ENCODE measurements at places on chromosomes 7 and 10. TPM values are rescaled to one million over a fixed set of nuclear protein-coding genes. Genes with fewer than 3 reads are reported as not detected.
A peak's percentile ranks its signal among the peaks of the same experiment; 100 is the strongest.

CLRN3 gene
- not detected for total RNA-seq

ZNF503 gene
- total RNA-seq: 24.6 TPM

FAM25G gene
- not detected for total RNA-seq

GRCh38 chr10:4254101-4254994 lies 469.3 kb upstream of the KLF6 start:
- no peak overlapping the region for H3K4me3 ChIP-seq
- no peak for DNase-seq
- H3K36me3 ChIP-seq: no peaks in the 10 kb centered on the region
- H3K4me1 ChIP-seq: no peaks in the 10 kb centered on the region

- H3K27me3 ChIP-seq: no peaks in the 10 kb centered on the region
- H3K4me3 ChIP-seq: no peak overlapping the region
- peaks cover 27% of the 10 kb centered on the region for H3K4me1 ChIP-seq
- no peak overlapping the region for H3K27ac ChIP-seq
Observed at GRCh38 chr7:81007051-81007450, 88.2 kb upstream of the SEMA3C start.

GRCh38 chr7:112292162-112292561 lies 85.7 kb downstream of the ZNF277 start:
- no peaks in the 10 kb centered on the region for H3K36me3 ChIP-seq
- no peak overlapping the region for H3K27ac ChIP-seq
- H3K27me3 ChIP-seq: no peaks in the 10 kb centered on the region
- no peaks in the 10 kb centered on the region for H3K4me1 ChIP-seq

GRCh38 chr10:69345402-69345801 lies 67.1 kb downstream of the HK1 start:
- H3K4me3 ChIP-seq: no peak overlapping the region
- H3K27ac ChIP-seq: peak overlapping the region; percentile 49
- H3K27me3 ChIP-seq: no peaks in the 10 kb centered on the region
- DNase-seq: no peak

DNA sequence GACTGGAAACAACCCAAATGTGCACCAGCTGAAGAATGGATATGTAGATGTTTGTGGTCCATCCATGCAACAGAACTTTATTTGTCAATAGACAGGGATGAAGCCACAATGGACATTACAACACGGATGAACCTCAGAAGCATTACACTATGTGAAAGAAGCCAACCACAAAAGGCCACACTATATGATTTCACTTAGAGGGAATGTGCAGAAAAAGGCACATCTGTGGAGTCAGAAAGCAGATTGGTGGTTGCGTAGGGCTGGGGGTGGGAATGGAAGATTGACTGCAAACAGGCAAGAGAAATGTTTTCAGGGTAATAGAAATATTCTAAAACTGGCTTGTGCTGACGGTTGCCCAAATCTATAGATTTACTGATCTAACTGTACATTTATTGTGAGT lies 34.3 kb upstream of the WASHC2A start:
- no peaks in the 10 kb centered on the region for H3K4me1 ChIP-seq
- no peaks in the 10 kb centered on the region for H3K36me3 ChIP-seq
- H3K4me3 ChIP-seq: no peak overlapping the region
- H3K27me3 ChIP-seq: no peaks in the 10 kb centered on the region

- peaks cover 19% of the 10 kb centered on the region for H3K4me1 ChIP-seq
- DNase-seq: no peak
- no peak overlapping the region for H3K27ac ChIP-seq
- H3K36me3 ChIP-seq: no peaks in the 10 kb centered on the region
- no peak overlapping the region for H3K4me3 ChIP-seq
Observed at GRCh38 chr10:14659626-14660196, 115.0 kb downstream of the FAM107B start.
